ENCODE measurements at places on chromosomes 7 and 10. TPM values are rescaled to one million over a fixed set of nuclear protein-coding genes. Genes with fewer than 3 reads are reported as not detected.

The C10orf105 gene
- total RNA-seq, result not detected

DNA sequence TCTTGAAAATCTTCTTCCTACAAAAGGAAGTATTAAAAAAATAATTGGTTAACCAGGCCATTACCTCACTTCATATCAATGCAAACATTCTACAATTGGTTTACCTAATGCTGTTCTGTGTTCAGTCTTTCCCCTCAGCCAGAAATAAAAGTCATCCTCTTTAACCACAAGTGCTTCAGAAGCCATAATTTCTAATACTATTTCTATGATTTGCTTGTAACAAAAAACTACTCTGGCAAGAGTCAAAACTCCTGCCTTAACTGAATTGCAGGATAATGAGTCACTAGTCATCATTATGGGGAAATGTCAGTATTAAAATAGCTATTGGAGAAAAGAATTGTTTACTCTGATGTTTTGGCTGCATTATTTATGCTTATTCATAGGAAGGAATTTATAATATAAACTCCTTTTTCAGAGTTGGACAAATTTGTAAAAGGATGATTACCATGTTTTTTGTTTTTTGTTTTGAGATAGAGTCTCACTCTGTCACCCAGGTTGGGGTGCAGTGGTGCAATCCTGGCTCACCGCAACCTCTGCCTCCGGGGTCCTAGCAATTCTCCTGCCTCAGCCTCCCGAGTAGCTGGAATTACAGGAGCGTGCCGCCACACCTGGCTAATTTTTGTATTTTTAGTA, 55.5 kb upstream of the ODAD2 start:
- no peak for DNase-seq

DNA sequence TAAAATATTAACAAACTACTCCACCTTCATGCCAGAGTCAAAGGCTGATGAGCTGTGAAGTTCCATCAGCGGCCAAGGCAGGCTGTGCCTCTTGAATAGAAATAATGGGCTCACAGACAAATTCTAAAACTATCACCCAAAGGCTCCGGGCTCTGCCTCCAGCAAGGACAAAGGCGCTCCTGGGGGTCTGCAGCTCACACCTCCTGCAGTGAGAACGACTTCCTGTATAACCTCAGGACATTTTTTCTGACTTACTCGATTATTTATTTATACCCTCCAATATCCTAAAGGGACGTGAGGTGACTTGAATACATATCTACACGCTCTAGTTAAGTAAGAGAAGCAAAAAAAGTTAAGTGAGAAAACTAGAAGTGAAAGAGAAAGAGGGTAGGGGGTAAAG, 500.7 kb downstream of the CCSER2 start:
- DNase-seq, result no peak

The OGDHL gene
- total RNA-seq, result 11.5 TPM

GRCh38 chr7:34759477-34760125, 101.6 kb downstream of the NPSR1 start:
- DNase-seq, result no peak

The PPP1R3C gene
- 212 TPM for total RNA-seq

The ACTL6B gene
- total RNA-seq, result not detected
